ENCODE measurements at places on chromosomes 3 and 15.

GRCh38 chr3:182692695-182693094 is 100.6 kb upstream of the ATP11B start:
- peak; percentile 63 for DNase-seq

DNA sequence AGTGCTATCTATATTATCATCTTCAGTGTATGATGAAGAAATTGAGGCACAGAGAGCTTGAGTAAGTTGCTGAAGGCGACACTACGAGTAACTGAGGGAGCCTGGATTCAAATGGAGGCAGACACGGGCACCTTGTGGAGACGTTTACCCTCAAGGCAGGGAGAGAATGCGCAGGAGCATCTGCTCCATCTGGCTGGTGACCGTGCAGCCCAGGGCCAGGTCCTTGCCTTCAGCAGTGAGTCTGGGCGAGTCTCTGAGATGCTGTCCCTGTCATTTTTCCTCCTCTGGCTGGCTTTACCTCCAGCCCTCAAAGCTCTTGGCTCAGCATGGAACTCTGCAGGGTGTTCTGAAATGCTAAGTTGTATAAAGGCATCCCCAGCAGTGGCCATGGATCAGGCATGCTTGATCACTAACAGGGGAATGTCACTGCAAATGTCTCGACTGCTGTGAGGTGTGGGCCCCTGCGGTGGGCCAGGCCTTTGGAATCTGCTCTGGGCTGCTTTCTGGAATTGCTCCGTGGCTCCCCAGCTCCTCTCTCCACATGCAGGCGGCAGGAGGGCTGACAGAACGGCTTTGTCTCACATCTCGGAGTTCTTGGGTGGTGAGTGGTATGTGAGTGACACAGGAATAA is 19.7 kb downstream of the SPSB4 start:
- no peak for DNase-seq

DNA sequence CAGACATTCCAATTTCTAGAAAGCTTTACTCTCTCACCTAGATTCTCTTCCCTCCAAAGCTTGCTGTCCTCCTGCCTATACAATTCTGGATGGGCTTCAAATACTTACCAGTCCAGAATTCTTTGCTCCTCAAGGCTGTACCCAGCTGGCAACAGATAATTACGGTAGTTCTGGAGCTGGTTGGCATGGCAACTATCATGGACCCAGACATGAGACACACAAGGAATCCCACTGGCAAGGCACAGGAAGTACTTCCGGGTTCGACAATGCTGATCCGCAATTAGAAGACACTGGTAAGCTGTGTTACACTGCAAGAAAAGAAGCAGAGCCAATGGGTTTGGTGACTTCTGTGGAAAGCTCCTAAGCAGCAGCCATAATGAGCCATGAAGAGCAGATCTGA is 37.9 kb downstream of the TUBGCP4 start:
- no peak for DNase-seq

DNA sequence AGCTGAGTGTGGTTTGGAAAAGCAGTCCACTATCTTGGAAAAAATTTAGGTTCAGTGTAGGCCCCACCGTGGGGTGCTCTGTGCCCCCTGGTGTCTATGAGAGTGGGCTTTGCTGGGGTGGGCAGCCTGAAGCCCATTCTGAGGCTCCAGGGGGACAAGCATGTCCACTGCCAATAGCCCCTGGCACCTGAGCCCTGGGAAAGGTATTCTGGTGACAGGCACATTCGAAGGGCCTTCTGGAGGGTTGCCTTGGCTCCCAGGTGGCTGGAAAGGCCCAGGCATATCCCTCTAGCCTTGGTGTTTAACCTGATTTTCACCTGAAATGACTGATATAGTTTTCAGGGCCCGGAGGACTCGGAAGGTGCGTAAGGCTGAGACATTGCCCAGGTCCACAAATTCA is 36.1 kb downstream of the SCN5A start:
- DNase-seq: no peak

- DNase-seq: no peak
These were observed 133.5 kb downstream of the KCNMB2 start for GRCh38 chr3:178669758-178670157.
